ENCODE measurements at places on chromosomes 7 and 10. TPM values are rescaled to one million over a fixed set of nuclear protein-coding genes. Genes with fewer than 3 reads are reported as not detected.
A peak's percentile ranks its signal among the peaks of the same experiment; 100 is the strongest.

DNA sequence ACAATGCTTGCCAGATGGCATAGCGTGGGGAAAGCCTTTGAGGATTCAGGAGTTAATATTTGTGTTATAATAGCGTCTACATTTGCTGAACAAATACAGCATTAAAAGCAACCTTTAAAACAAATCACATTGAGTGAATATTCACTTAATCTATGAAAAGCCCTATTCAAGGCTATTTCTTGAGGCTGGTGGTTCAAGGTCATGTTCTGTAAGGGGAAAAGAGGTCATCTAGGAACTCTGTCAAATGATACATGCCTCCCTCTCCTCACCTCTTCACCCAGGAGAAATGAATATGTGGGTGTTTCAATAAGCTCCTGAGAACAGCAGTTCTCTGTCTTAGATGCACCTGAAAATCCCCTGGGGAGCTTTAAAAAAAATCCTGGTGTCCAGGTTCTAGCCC, 303.0 kb downstream of the ELMO1 start:
- DNase-seq = no peak

DNA sequence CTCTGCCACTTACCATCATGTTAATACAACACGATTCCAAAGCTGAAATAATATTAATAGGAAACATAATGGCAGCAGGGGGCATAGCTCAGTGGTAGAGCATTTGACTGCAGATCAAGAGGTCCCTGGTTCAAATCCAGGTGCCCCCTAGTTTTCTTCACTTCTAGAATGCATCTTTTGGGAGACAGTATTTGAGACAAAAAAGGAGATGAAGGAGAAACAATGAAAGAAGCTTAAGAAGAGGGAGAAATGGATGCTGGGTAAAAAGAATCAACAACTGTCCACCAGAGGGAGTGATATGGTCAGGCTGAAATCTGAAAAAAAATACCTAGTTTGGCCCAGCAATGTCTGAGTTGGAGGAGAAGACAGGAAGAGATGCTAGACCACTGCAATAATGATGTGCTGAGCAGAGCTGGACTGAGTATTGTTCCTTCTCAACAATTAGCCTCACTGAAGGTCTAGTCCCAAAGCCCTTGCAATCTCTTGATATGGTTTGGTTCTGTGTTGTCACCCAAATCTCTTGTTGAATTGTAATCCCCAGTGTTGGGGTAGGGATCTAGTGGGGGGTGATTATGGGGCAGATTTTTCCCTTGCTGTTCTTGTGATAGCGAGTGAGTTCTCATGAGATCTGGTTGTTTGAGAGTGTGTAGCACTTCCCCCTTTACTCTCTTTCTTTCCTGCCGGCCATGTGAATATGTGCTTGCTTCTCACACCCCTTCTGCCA, 48.3 kb downstream of the ZNF783 start:
- DNase-seq = peak; percentile 57

Gene TAS2R4
- total RNA-seq = 1.3 TPM

Gene TYW1B
- total RNA-seq = 0.89 TPM

All from NCI-H460 (cell line).